IPS-NIHi11 (cell line): ENCODE measurements at places on chromosomes 5 and 9.

GRCh38 chr5:53087621-53088121 is 21.9 kb downstream of the MOCS2 start:
- DNase-seq, result no peak

DNA sequence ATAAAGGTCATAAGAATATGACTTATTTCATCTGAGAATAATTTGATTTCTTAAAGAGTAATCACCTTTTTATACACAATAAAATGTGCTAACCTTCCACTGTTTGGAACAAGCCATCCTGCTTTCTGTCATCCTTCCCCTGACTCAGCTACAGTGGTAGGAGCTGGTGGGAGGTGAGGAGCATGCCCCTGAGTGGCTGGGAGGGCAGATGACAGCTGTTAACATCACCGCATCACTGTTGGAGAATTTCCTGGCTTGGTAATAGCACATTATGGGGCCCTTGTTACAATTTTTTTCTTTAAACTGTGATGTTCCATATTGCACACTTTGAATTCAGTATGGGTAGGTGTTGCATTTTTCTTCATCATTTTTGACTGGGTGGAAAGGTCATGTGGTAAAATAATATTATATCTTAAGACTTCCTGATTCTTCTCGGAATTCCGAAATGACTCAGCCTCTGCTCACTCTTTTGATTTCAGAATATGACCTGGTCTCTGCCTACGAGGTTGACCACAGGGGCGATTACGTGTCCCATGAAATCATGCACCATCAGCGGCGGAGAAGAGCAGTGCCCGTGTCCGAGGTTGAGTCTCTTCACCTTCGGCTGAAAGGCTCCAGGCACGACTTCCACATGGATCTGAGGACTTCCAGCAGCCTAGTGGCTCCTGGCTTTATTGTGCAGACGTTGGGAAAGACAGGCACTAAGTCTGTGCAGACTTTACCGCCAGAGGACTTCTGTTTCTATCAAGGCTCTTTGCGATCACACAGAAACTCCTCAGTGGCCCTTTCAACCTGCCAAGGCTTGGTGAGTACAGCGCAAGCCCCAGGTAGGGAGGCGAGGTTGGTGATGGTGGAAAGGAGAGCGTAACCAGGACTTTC is 5.8 kb downstream of the ADAMTS16 start:
- no peak for DNase-seq

- DNase-seq, result no peak
Measured at GRCh38 chr5:56558131-56558745, 257.1 kb upstream of the MAP3K1 start.

- no peak for DNase-seq
Measured at GRCh38 chr5:31982621-31983020, 191.5 kb downstream of the GOLPH3 start.

GRCh38 chr9:125293134-125293533 is 31.5 kb downstream of the GAPVD1 start:
- DNase-seq, result peak; percentile 11

GRCh38 chr5:180976518-180976917 is 12.1 kb upstream of the BTNL3 start:
- no peak for DNase-seq

DNA sequence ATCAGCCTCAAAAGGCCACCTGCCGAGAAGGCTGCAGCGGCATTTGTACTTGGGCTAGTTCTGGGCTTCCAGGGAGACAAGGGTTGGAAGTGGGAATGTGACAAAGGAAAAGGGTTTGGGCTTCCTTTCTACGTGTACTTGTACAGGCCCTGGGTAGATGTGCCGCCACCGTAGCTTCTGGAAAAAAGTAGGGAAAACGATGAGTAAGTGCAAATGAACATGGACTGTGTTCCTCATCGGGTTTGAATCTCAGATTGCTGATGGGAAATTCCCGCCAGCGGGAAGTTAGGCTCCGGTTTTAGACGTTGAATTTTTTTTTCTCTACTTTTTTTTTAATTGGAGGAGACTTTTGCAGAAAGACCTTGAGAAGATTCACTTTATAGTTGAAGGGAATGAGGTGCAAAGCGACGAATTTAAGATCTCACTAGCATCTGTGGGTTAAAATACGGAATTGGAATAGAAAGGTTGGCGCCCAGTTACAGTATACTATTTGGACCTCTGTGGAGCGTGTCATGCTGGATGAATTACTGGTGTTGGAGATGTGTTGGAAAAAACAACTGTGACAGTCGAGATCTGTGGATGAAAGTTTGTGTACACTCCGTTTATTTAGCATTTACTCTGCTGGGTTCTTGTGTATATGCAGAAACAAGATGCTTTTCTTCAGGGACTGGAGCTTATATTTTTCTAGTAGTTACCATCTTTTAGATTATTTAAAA is 1.2 kb downstream of the G3BP1 start:
- DNase-seq, result no peak

GRCh38 chr5:126481243-126481642 is 58.0 kb downstream of the GRAMD2B start:
- no peak for DNase-seq

- no peak for DNase-seq
Measured at GRCh38 chr5:31863991-31864411, 225.1 kb downstream of the PDZD2 start.

DNA sequence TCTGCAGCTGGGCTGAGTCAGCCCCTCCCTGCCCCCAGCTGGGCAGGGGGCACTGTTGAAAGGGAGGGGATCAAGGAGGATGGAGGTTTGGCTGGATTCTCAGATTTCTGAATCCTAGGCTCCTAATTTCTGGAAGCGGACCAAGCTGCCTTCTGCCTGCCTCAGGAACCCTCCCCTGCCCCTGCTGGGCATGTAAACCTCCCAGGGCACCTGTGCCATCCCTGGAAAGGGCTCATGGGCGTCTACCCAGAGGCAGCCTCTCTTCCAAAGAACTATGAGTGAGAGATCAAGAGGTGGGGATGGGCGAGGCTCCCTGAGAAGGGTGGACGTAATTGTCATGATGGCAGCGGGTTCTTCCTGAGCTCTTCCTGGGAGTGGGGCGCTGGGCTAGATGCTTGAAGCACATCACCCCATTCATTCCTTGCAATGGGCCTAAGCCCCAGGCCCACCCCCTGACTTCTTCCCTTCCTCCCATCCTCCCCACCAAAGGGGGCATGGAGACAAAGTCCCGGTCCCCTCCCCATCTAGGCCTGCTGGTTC is 21.6 kb downstream of the CSF1R start:
- no peak for DNase-seq

GRCh38 chr9:32787816-32788215 is 4.5 kb downstream of the TMEM215 start:
- DNase-seq, result no peak

DNA sequence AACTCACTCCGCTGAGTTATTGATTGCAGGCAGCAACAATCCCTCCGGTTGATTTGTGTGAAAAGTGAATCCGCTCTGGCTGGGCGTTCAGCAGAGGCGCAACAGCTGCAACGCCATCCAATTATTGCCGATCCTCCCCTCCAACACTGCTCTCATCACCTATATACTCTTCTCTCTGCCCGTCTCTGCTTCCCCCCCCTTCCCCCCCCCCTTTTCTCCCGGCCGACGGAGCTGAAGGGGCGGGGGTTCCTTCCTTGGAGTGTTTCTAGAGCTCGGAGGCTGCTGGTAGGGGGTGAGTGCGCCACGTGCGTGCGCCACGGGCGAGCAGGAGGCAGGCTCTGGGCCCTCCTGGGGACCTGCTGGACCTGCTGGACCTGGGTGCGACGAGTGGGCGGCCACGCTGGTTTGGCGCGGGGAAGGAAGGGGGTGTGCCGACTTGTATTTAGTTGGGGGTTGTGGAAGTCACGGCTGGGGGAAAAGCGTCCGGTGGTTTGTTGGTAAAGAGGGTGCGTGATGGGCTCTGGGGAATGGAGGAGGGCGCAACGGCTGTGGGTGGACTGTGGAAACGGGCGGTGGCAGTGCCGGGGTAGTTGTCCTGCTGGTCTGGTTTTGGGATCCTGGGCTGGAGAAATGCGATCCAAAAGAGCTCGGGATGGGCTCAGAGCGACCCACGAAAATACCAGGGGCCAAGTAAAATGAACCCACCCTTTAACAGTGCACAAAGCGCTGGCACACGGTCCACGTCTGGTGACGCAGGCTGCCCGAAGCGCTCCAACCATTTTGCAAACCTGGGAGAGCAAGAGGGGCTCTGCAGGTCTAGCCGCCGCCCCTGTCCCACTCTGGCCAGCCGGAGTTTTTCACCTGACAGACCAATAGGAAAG is 6.4 kb upstream of the MEF2C start:
- peak; percentile 52 for DNase-seq

- DNase-seq, result no peak
Measured at GRCh38 chr5:91103353-91104061, 279.6 kb downstream of the ARRDC3 start.

- DNase-seq, result no peak
Measured at GRCh38 chr9:120212153-120212852, 367.7 kb downstream of the CDK5RAP2 start.

DNA sequence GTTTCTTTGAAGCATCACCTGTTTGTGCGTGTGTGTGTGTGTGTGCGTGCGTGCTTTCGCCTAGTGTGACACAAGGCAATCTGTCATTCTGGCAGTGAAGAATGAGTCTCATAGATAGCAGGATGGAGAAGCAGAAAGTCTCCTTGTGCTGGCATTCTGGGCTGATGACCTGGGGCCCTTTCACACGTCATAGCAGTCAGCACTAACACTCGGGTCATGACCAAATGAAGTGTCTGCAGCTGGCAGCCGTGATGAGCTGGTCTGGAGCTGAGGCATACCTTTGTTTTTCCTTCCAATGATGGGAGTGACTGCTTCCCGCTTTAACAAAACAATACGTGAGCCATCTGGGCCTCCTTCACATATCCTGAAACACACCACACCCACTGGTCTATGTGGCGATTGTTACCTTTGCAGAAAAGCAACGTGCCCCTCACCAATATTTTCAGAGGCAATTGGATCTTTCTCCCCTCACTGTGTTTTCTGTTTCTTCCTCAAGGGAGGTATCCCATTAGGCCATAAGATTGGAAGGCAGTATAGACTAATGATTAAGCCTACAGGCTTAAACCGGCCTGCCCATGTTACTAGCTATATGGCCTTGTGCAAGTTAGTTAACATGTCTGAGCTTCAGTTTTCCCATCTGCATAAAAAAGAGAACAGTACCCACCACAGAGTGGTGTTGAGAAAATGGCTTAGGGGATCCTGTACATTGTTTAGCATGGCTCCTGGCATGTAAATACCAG is 88.8 kb downstream of the SREK1 start:
- peak; percentile 31 for DNase-seq

DNA sequence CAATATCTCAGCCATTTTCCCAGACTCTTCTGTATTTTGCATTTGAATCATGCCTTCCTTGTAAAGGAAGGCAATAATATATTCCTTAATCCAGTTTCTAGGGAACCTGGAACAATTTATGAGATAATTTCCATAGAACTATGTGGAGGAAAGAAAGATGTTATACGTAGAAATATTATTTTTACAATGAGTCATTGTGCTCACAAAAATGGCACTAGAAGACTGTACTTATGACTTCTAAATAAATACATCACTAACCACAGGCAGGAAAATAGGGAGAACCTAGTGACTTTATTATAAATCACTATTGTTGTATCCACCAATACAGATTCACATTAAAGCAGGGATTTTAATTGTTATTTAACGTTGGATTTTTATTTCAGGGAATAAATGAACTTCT is 87.6 kb downstream of the FBXO38 start:
- no peak for DNase-seq

GRCh38 chr9:111599955-111600343 is 502 bp upstream of the PTGR1 start:
- no peak for DNase-seq
